ENCODE measurements at places on chromosomes 5 and 9.
A peak's percentile ranks its signal among the peaks of the same experiment; 100 is the strongest.

- DNase-seq = no peak
These were observed 2269.4 kb upstream of the WWC1 start for GRCh38 chr5:166022065-166022464.

- no peak for DNase-seq
These were observed 20.2 kb upstream of the GLIS3 start for GRCh38 chr9:4320021-4320420.

- DNase-seq = no peak
These were observed 132.0 kb upstream of the WWC1 start for GRCh38 chr5:168159425-168159824.

GRCh38 chr9:38065369-38066075 lies 3.5 kb downstream of the SHB start:
- DNase-seq = no peak

- no peak for DNase-seq
These were observed 594 bp downstream of the ANKRD18A start for GRCh38 chr9:38619556-38620447.

- DNase-seq = no peak
These were observed 356.1 kb downstream of the SPOCK1 start for GRCh38 chr5:137142764-137143605.

DNA sequence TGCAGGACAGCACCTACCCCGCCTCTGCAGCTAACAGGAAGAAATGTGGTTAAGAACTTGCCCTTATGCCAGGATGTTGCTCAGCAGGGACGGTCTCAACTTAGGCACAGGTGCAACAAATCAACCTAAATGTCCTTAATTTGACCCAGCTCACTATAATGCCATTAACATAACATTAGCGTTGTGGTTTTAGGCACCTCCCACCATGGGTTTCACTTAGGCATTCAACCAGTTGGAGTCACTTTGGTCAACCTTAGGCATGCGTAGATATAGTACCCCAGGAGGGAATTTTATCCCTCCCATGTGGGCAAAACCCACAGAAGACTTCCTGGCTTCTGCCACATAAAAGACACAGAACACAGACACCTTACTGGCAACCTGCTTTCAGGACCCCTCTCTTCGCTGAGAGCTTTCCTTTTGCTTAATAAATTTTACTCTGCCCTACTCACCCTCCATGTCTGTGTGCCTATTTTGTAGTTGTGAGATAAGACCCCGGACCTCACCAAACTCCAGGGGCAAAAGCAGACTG lies 8.7 kb upstream of the ERAP1 start:
- no peak for DNase-seq

- no peak for DNase-seq
These were observed 15.2 kb downstream of the CSNK1G3 start for GRCh38 chr5:123527190-123527589.

DNA sequence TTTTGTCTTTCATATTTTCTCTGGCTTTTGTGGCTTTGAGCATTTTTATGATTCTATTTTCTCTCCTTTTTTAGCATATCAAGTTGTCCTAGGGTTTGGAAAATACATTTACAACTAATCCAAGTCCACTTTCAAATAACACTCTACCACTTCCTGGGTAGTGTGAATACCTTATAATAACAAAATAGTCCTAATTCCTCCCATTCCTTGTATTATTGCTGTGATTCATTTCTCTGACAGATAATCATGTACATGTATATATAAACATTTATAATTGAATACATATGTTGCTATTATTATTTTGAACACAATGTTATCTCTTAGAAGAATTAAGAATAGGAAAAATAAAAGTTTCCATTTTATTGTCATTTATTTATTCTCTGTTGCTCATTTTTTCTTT lies 14.9 kb upstream of the ADAM19 start:
- no peak for DNase-seq

DNA sequence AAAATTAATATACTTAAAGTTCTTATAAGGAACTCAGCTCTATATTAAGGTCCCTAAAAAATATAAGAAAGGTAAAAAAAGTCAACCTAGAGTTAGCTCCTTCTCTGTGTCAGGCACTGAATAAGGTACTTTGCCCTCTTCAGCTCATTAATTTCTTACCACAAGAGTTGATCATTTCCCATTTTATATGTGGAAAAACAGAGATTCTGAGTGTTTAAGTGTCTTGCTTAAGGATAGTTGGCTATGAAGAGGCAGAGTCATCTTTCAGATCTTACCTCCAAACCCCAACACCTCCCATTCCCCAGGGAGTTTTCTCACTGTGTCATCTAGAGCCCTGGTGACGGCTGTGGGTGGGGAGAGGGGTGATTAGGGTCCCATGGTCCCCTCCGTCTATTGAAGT lies 40.6 kb downstream of the INSYN2B start:
- DNase-seq = no peak

- no peak for DNase-seq
These were observed 65.7 kb upstream of the SELENOP start for GRCh38 chr5:42877431-42877830.

DNA sequence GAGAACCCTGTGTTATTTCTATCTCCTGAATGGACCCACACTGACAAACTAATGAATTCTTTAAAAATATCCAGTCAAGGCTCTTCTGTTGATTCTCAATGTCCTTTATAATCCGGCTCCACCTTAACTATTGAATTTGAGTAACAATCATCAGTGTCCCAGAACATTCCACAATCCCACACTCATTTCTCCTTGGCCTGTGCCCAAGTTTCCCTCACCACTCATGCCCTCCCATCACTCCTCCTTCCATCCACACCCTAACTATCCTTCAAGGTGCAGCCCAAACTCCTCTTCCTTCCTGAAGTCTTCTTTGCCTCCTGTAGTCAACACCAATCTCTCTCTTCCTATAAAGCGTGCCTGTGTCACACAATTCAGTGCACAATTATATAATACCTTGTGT lies 106.1 kb downstream of the NUDT12 start:
- no peak for DNase-seq

GRCh38 chr5:12825163-12825562 lies 920.9 kb upstream of the CTNND2 start:
- DNase-seq = no peak

- peak; percentile 54 for DNase-seq
These were observed 21.7 kb downstream of the SLC6A18 start for GRCh38 chr5:1246711-1247431.

GRCh38 chr9:113906411-113907110 lies 30.5 kb downstream of the ZNF618 start:
- DNase-seq = no peak

Measured in NCI-H187 (cell line).